ENCODE measurements at places on chromosomes 2 and 18.
A peak's percentile ranks its signal among the peaks of the same experiment; 100 is the strongest.

- no peak for DNase-seq
Measured at GRCh38 chr18:59079264-59079663, 60.4 kb upstream of the SEC11C start.

DNA sequence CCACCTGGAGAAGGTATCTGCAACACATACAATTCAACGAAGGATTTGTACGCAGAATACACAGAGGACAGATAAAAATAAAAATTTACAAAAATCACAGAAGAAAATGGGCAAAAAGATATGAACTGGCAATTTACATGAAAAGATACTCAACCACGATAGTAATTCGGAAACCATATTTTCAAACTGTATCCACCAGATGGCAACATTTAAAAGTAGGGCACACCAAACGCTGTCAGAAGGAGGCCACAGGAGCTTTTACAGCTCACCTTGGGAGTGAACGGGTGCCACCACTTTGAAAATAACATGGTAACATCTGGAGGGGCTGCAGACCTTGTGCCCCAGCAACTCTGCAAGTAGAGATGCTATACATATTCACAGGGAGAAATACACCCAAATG lies 9.8 kb downstream of the KIF1A start:
- no peak for DNase-seq

- peak; percentile 14 for DNase-seq
Measured at GRCh38 chr18:79950515-79951341, 725 bp downstream of the SLC66A2 start.

- DNase-seq, result no peak
Measured at GRCh38 chr2:75045526-75046050, 87.1 kb downstream of the POLE4 start.

DNA sequence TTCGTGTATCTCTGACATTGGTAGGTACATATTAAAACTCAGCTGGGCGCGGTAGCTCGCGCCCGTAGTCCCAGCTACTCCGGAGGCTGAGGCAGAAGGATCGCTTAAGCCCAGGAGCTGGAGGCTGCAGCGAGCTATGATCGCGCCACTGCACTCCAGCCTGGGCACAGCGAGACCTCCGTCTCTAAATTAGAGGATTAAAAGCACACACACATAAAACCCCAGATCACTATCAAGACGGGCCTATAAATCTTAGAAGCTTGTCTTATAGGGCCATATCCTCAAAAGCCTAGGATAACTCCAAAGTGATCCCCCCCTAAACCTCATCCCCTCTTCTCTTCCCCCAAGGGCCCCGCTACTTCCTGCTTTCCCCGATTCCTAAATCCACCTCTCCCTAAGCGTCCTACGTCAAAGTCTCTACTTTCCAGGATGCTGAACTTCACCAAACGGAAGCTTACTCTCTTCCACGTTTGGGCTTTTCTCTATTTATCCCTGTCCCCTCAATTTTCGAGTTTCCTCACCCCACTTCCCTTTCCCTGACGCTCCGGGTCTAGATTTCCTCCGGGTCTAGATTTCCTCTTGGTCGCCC lies 707 bp downstream of the KRCC1 start:
- peak; percentile 29 for DNase-seq

DNA sequence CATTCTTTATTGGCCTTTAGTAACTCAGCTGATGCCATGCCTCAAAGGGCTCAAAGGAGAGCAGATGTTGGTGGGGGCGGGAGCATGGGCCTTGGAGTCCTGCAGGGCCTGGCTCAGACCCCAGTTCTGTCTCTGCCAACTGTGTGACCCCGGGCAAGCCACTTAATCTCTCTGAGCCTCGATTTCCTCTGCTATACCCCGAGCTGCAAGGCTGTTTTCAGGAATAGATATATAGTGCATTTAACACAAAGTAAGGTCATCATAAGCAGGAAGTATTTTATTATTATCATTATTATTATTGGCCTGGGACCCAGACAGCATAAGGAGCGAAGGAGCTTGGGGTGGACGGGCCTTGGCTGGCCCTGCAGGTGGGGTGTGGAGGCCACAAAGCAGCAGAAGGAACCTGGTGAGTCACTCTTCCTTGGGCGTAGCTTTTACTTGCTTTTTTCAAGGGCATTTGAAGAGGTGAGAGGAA lies 162.7 kb downstream of the INHBB start:
- DNase-seq, result no peak

DNA sequence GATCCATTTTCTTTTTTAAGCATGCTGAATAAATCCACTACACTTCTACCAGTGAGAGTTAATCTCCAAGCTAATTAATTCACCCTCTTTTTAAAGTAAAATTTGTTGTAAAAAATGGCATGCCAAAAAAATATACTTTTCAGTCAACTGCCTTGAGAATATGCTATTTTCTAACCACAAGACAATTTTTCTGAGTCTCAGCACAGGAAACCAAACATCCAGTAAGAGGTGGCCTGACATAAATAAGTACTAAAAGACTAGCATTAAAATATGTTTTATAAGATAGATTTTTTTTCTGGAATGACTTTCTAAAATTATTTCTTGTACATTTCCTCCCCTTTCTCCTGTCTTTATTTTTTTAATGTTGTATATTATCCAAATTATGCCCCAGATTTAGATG lies 2.9 kb downstream of the FBXO36 start:
- no peak for DNase-seq

DNA sequence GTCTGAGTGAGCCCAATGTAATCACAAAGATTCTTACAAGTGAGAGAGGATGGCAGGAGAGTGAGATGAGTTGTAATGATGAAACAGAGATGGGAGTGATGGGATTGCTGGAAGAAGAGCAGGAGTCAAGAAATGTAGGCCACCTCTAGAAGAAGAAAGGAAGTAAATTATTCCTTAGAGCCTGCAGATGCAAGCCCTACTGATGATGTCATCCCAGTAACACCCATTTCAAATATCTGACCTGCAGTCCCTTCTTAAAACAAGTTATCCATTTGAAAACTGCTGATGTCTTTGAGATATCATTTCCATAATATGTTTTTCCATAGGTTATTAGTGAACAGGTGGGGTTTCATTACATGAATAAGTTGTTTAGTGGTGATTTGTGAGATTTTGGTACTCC lies 888.0 kb upstream of the SLC39A10 start:
- DNase-seq, result no peak

GRCh38 chr2:3447789-3448317 lies 68.4 kb downstream of the TRAPPC12 start:
- no peak for DNase-seq

DNA sequence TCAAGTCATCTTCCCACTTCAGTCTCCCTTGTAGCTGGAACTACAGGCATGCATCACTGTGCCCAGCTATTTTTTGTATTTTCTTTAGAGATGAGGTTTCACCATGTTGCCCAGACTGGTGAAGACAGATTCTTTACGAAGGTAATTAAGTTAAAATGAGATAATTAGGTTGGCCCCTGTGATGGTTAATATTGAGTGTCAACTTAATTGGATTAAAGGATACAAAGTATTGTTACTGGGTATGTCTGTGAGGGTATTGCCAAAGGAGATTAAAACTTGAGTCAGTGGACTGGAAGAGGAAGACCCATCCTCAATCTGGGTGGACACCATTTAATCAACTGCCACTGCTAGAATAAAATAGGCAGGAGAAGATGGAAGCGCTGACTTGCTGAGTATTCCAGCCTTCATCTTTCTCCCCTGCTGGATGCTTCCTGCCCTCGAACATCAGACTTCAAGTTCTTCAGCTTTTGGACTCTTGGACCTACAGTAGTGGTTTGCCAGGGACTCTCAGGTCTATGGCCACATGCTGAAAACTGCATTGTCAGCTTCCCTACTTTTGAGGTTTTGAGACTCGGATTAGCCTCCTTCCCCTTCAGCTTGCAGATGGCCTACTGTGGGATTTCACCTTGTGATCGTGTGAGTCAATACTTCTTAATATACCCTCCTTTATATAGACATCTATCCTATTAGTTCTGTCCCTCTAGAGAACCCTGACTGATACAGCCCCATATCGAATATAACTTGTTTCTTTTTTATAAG lies 269.1 kb downstream of the TMX3 start:
- DNase-seq, result no peak

DNA sequence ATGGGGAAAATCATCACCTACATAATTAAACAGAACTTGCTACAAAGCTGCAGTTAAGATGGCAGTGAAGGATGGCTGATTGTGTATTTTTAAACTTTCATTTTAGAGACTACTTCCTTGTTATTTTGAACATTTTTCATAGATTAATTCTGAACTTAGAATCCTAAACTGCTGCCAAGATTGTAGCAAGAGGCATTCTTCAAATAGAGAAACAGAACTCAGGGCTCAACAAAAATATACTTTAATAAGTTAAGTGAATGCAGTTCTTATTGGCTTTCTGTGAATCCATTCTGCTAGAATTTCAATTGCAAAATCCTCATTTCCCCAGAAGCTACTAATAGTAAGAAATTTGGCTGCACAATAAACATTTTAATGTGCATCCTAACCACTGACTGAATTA lies 160.3 kb downstream of the L3MBTL4 start:
- no peak for DNase-seq

DNA sequence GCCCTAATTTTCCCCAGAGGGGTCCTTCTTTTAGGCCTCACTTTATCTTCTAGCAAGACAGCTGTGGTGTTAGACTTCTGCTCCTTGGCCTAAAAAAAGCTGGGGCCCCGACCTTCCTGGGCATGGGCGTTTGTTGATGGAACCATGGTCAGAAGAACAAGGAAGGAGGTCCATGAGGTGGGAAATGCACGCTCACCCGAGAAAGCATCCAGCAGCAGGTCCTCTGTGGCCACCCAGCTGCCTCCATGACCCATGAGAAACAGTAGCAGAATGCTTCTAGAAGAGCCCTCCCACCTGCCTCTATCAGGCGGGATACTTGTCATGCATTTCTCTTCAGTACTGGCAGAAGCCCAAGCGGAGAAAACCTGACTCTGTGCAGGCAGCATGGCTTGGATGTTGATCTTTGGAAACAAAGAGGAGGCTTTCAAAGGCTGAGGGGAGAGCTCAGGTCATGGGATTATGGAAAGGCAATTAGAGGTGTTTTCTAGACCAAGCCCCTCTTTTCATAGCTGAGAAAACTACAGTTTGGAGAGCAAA lies 249.1 kb downstream of the FAM210A start:
- DNase-seq, result no peak

GRCh38 chr2:25558262-25558661 lies 115.1 kb downstream of the DTNB start:
- DNase-seq, result peak; percentile 70

DNA sequence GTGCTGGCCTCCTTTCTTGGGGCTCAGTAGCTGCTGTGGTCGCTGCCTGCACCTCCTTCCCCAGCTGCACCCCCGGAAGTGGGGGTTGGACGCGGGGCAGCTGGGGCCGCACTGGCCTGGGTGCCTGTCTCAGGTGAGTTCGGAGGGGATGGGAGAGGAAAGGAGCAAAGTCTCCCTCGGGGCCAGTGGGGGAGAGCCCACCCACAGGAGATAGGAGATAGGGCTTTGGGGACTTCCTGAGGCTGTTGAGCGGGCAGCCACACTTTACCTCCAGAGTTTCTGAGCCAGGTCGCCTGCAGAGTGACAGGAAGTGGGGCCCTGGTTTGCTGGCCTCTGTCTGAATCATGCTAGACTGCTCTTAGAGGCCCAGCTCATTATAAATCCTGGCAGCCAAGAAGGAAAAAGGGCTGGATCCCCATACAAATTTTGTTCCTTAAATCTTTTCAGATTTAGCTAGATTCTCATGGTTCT lies 8.1 kb downstream of the MBP start:
- DNase-seq, result no peak

DNA sequence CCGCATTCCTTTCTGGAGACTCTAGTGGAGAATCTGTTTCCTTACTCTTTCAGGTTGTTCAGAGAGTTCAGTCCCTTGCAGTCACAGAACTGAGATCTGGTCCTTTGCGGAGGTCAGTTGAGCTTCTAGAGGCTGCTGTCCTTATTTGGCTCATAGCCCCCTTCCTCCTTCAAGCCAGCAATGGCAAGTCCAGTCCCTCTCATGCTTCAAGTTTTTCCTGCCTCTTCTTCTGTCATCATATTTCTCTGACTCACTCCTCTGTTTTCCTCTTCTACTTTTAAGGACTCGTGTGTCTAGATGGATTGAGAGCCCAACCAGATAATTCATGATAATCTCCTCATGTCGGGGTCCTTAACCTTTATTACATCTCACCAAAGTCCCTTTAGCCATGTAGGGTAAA lies 173.5 kb upstream of the FOSL2 start:
- peak; percentile 41 for DNase-seq

DNA sequence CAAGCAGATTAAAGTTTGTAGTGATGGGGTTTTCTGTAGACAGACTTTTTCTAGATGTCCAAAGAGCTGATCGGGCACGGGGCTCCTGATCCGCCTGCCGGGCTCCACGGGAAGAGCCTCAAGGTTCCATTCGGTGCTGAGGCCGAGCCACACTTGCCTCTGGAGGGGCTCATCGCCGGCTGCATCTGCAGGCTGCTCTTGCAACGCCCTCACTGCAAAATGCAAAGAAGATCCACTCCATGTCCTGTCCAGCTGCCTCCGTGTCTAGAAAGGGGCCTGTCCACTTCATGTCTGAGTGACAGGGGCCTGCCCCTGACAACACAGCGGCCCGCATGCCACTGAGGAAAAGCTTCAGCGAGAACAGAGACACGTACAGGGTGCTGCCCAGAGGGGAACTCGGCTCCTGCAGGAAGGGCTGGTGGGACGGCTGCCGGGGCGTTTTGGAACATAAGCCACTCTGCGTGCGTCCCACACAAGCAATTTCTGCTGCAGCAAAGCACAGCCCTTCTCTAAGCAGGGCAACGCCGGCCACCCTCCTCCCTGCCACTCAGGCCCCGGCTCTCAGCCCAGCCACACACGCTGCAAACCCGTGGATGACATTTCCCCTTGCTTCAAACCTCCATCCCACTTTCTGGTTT lies 53.6 kb upstream of the CTDP1 start:
- no peak for DNase-seq

- DNase-seq, result peak; percentile 30
Measured at GRCh38 chr2:189305291-189305943, 125.9 kb upstream of the COL5A2 start.

DNA sequence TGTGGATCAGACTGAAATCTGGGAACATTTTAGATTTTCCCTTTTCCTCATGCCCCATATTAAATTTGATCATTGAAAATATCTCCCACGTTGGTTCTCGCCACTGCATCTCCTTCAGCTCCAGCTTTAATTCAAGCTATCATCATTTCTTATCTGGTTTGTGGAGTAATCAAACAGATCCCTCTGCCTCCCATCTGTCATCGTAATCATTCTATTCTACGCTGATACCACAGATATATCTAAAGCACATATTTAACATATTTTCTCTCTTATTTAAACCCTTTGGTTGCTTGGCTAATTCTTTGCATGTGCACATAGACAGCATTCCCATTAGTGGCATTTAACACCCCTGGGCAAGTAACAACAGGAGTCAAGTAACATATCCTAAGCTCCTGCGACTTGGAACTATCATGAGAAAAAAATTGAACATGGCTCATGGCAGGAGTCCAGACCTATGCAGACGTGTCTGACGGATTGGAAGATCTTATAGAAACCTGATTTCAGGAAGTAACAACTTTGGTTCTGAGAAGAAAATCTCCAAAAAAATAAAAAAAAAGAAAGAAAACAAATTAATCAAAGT lies 158.8 kb upstream of the KYNU start:
- peak; percentile 28 for DNase-seq

GRCh38 chr2:11493282-11493681 lies 27.3 kb upstream of the E2F6 start:
- no peak for DNase-seq
